Stimulated activated CD4-positive, alpha-beta T cell treated with anti-CD3 and anti-CD28 coated beads, TNF-alpha, amount 100 ng/mL, for 24 hours (primary cell): ENCODE measurements at places on chromosomes 2 and 18.

DNA sequence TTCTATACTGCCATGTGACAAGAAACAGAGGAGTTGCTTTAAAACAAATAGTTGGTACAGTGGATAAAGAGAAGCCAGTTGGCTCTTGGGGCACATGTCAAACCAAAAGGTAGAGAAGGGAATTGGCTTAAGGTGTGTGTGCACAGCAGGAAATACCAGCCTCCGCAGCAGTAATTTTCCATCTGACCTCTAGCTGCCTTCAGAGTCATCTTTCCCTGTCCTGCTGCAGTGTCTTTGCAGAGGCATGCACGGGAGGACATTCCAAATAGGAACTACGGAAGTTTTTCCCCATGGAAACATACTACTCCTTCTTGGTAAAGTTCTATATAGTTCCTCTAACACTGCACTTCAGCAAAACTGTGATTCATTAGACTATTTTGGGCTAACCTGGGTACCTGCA lies 99.5 kb downstream of the RAB3GAP1 start:
- DNase-seq: no peak

GRCh38 chr2:177519534-177520115 lies 127.1 kb downstream of the AGPS start:
- no peak for DNase-seq

- no peak for DNase-seq
Observed at GRCh38 chr2:44880125-44880483, 61.4 kb upstream of the SIX3 start.

GRCh38 chr2:177489719-177490301 lies 97.2 kb downstream of the AGPS start:
- no peak for DNase-seq

DNA sequence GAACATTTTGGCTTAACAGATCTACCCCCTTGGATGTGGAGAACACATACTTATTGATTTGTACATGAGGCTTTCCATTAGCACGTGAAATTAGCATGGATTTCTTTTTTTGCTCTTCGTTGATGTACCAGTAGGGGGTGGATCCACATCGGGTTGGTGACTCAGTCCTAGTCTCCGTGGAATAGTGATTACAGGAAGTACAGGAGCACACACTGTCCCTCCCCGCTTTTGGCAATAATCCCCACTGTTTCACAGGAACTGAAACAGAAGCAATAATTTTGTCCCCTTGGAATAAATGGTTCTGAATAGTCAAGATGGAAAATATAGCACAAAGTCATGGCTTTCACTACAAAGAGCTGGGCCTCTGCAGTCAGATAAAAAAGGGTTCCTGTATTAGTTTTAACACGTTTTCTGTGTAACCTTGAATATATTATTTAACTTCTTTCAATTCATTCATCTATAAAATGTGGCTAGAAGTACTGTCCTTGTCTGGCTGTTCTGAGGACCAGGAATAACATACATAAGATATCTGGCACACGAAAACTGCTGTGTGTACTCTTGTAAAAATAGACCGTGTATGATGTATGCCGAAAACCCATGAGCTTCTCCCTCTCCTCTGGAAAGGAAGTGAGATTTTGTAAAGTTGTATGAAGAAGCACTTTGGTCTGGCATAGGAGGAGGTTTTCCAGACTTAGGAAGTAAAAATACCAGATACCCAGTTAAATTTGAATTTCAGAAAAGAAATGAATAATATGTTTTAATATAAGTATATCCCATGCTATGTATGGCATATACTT lies 229.2 kb downstream of the GALR1 start:
- DNase-seq: no peak

GRCh38 chr18:80192653-80193385 lies 54.5 kb downstream of the PARD6G start:
- no peak for DNase-seq

GRCh38 chr2:28381225-28382180 lies 11.2 kb upstream of the FOSL2 start:
- no peak for DNase-seq

- no peak for DNase-seq
Observed at GRCh38 chr2:64054161-64054915, 35.1 kb upstream of the VPS54 start.

- no peak for DNase-seq
Observed at GRCh38 chr2:234286118-234286598, 210.7 kb downstream of the ARL4C start.

DNA sequence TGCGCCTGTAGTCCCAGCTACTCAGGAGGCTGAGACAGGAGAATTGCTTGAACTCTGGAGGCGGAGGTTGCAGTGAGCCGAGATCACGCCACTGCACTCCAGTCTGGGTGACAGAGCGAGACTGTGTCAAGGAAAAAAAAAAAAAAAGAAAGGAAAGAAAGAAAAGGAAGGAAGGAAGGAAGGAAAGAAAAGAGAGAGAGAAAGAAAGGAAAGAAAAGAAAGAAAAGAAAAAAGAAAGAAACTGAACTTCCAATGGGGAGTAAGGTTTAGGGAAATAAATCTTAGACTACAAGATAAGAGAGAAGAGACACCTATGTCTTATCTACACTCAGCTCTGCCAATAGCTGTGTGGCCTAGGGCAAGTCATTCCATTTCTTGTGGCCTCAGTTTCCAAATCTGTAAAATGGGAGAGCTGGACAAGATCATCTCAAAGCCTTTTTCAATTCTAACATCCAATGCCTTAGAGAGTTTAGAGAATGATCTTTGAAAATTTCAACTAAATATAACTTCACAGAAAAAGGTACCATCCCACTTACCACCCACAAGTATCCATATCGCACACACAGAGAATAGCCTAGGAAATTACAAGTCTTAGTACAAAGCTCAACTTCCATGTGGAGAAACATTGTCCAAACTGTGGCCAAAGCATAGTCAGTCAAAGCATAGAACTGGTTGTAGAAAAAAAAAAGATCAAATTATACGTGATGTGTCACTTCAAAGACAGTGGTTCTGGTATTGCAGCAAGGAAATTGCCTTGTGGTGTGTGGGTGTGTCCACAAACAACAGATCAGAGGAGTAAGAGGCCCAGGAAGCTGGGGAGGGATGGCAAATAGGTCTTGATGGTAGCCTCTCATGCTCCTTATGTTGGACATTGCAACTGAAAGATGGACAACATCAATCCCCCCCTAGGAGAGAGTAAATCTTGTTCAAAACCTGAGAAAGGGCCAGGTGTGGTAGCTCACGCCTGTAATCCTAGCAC lies 42.4 kb downstream of the SLC14A2 start:
- DNase-seq: no peak

DNA sequence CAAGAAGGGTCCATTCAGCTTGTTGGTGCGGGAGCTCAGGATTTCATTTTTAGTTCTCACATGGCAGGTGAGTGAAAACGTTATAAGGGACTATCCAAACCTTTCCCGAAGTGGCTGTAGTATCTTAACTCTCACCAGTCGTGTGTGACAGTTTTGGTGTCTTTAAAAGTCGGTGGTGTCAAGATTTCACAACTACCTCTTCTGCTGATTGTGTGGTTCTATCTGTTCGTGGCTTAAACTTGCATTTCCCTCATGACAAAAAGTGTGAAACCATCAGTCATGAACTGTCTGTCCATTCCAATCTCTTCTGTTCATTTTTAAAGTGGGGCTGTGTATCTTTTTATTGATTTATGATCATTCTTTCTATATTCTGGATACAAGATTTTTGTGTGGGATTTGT lies 3.8 kb upstream of the AQP12B start:
- no peak for DNase-seq

GRCh38 chr18:8375249-8375648 lies 234.0 kb upstream of the RAB12 start:
- no peak for DNase-seq

DNA sequence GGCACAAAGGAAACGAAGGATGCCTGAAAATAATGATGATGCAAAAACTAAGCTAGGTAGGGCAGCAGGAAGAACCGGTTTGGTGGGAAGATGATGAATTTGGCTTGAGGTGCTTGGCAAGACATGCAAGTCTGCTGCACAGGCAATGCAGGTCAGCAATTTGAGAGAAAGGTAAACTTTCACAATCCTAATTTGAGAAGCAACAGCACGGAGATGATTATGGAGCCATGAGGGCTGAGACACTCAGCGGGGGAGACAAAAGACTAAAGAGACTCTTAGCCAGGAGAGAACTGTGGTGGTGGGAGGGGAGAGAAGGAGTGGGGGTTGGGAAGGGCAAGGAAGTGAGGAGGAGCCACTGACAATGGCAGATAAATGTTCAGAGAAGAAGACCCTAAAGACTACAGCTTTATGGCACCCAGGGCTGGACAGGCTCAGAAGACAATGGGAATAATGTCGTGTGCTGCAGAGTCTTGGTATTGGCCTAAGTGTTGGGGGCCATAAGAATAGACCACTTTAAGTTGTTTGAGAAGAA lies 19.4 kb upstream of the RNF149 start:
- DNase-seq: no peak

GRCh38 chr2:74735009-74735408 lies 81.0 kb downstream of the SEMA4F start:
- no peak for DNase-seq

- no peak for DNase-seq
Observed at GRCh38 chr2:168422584-168422983, 33.5 kb upstream of the CERS6 start.

GRCh38 chr2:183898641-183899040 lies 699.7 kb upstream of the ZNF804A start:
- DNase-seq: no peak

- DNase-seq: no peak
Observed at GRCh38 chr2:192499476-192499875, 304.7 kb upstream of the TMEFF2 start.

- DNase-seq: no peak
Observed at GRCh38 chr2:33129263-33130053, 182.7 kb downstream of the LTBP1 start.

GRCh38 chr2:119476301-119477112 lies 44.9 kb downstream of the TMEM37 start:
- DNase-seq: peak; percentile 3

DNA sequence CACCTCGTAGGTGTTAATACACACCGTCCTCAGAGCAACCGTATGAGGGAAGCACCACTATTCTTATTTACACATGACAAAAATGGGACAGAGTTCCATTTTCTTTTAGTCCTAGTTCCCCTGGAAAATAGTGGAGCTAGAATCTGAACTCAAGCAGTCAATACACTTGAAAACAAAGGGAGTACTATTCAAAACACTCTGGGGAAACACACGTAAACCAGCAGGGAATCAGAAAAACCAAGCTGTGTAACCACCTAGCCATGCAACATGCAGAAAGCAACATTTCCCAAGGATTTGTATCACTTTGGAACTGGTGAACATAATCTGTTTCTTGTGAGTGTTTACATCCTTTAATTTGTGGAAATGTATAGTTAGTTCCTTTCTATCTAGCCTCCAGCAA lies 208.2 kb downstream of the UBE2E3 start:
- no peak for DNase-seq

GRCh38 chr18:73621091-73621490 lies 526.5 kb downstream of the FBXO15 start:
- no peak for DNase-seq

DNA sequence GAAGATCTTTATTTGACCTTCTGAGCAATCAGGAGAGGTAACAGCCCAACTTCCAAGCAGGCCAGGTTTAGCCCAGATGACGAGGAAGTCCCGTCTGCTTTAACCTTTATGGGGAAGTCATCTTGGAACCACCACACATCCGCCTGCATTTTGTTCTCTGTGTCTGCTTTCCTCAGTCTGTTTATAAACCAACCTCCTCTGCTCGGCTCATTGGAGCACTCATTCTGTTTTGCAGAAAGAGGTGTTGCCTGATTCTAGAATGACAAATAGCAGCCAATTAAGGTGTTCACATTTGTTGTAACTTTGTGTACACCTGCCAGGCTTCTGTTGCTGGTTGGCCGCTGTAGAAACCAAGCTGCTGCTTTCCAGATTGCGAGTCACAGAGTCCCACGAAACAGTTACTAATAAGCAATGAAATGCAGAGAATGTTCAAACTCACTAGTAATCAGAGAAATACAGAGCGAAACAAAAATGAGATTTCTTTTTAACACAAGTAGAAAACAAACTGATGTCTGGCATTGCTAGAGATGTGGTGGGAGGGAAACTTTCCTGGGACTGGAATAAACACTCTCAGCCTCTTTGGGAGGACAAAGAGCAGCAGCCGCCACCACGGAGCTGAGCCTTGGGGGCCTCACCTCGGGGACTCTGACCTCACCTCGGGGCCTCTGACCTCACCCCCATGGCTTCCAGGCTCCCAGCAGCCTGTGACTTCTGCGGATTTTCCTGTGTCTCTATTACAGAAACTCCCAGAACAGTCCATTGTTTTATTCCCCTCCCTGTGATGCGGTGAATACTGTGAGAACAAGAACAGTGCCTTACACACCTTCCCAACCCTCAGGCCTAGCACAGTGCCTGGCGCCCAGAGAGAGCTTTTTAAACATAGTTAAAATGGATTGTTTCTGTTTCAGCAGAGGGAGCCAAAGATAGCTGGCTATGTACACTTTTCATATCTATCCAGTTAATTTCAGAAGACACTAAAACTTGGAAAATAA lies 64.0 kb downstream of the MBP start:
- no peak for DNase-seq
